Stimulated activated naive B cell treated with anti-CD40 and anti-IgM and Interleukin-4, amounts not matched to agents 10 μg/mL and 1 μg/mL and 100 μg/mL, for 72 hours (primary cell): ENCODE measurements at places on chromosomes 5 and 9.

GRCh38 chr9:126471084-126471624, 142.6 kb upstream of the LMX1B start:
- H3K36me3 ChIP-seq: peaks cover 4% of the 10 kb centered on the region
- peaks cover 65% of the 10 kb centered on the region for H3K4me1 ChIP-seq
- H3K27ac ChIP-seq: peak overlapping the region; percentile 88
- DNase-seq: peak; percentile 78
- peak overlapping the region; percentile 74 for H3K4me3 ChIP-seq

DNA sequence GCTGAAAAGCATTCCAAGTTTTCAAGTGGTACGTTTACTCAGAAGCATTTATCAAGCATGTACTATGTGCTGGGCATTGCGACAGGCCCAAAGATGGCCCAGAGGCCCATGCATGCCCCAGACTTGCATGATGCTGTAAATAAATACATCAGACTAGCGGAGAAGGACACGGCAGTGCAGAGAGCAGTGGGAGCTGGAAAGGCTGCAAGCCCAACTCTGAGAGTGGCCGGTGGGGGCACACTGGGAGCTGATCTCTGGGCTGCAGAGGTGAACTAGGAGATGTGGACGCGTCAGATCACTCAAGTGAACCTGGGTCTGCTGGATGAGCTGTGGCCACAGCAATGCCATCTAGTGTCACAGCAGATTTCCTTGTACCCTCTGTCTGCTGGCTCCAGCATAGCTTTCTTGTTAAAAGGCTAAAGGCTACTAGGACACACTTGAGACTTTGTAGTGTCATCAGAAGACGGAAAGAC, 246.9 kb downstream of the FANCC start:
- no peak for DNase-seq
- H3K4me3 ChIP-seq: no peak overlapping the region
- peaks cover 19% of the 10 kb centered on the region for H3K36me3 ChIP-seq
- H3K4me1 ChIP-seq: no peaks in the 10 kb centered on the region
- no peaks in the 10 kb centered on the region for H3K27me3 ChIP-seq
- no peak overlapping the region for H3K27ac ChIP-seq

GRCh38 chr5:93078082-93079038, 502.7 kb downstream of the NR2F1-AS1 start:
- no peak for DNase-seq
- H3K4me3 ChIP-seq: no peak overlapping the region
- H3K27me3 ChIP-seq: no peaks in the 10 kb centered on the region
- no peaks in the 10 kb centered on the region for H3K36me3 ChIP-seq
- H3K27ac ChIP-seq: no peak overlapping the region
- no peaks in the 10 kb centered on the region for H3K4me1 ChIP-seq

- H3K36me3 ChIP-seq: peaks cover 54% of the 10 kb centered on the region
- H3K27ac ChIP-seq: peak overlapping the region; percentile 98
- H3K4me1 ChIP-seq: peaks cover 53% of the 10 kb centered on the region
- H3K4me3 ChIP-seq: peak overlapping the region; percentile 21
- no peaks in the 10 kb centered on the region for H3K27me3 ChIP-seq
These were observed 13.0 kb downstream of the PTGES2 start for GRCh38 chr9:128114326-128115186.

- no peaks in the 10 kb centered on the region for H3K4me1 ChIP-seq
- H3K27me3 ChIP-seq: no peaks in the 10 kb centered on the region
- no peaks in the 10 kb centered on the region for H3K36me3 ChIP-seq
These were observed 10.7 kb upstream of the LURAP1L start for GRCh38 chr9:12764150-12764549.

- peaks cover 21% of the 10 kb centered on the region for H3K27me3 ChIP-seq
- H3K36me3 ChIP-seq: no peaks in the 10 kb centered on the region
- H3K4me3 ChIP-seq: no peak overlapping the region
- no peak for DNase-seq
- H3K27ac ChIP-seq: no peak overlapping the region
These were observed 50.8 kb upstream of the OSMR start for GRCh38 chr5:38794986-38795385.

DNA sequence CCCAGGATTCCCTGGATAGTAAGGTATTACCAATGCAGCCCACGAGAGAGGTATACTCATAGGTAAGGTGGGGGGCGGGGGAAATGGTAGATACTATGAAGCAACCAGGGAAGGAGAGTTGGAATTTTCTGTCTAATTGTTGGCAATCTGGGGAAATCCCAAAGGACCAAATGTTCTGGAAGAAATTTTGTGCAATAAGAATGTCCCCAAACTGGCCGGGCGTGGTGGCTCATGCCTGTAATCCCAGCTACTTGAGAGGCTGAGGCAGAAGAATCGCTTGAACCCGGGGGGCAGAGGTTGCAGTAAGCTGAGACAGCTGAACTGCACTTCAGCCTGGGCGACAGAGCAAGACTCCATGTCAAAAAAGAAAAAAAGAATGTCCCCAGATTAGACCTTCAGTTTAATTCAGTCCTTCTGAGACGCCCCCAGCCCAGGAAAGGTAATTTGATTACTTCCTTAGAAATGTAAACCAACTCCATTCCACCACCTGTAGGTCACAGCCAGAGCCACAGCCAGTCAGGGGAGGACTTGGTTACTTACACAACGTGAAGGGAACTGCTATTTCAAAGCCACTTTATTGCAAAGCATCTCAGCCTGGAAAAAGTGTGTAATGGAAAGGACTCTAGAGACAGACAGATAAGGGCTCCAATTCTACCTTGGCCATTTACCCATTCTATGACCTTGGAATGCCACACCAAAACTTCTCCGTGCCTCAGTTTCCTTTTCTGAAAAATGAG, 50.0 kb upstream of the KLF4 start:
- H3K4me1 ChIP-seq: no peaks in the 10 kb centered on the region
- H3K27me3 ChIP-seq: no peaks in the 10 kb centered on the region
- no peak overlapping the region for H3K27ac ChIP-seq
- no peaks in the 10 kb centered on the region for H3K36me3 ChIP-seq

- no peak overlapping the region for H3K4me3 ChIP-seq
- no peak overlapping the region for H3K27ac ChIP-seq
- DNase-seq: no peak
- no peaks in the 10 kb centered on the region for H3K27me3 ChIP-seq
- no peaks in the 10 kb centered on the region for H3K4me1 ChIP-seq
These were observed 592.4 kb downstream of the CSNK1G3 start for GRCh38 chr5:124104344-124104743.

- H3K27me3 ChIP-seq: peaks cover 20% of the 10 kb centered on the region
- H3K27ac ChIP-seq: no peak overlapping the region
- DNase-seq: no peak
- no peaks in the 10 kb centered on the region for H3K36me3 ChIP-seq
- no peak overlapping the region for H3K4me3 ChIP-seq
These were observed 152.7 kb upstream of the POC5 start for GRCh38 chr5:75869891-75870290.

- H3K27me3 ChIP-seq: peaks cover 19% of the 10 kb centered on the region
- H3K4me3 ChIP-seq: no peak overlapping the region
These were observed 102.9 kb upstream of the APC start for GRCh38 chr5:112634796-112635195.
